Fibroblast of the conjunctiva (primary cell): ENCODE measurements at places on chromosomes 4 and X.

DNA sequence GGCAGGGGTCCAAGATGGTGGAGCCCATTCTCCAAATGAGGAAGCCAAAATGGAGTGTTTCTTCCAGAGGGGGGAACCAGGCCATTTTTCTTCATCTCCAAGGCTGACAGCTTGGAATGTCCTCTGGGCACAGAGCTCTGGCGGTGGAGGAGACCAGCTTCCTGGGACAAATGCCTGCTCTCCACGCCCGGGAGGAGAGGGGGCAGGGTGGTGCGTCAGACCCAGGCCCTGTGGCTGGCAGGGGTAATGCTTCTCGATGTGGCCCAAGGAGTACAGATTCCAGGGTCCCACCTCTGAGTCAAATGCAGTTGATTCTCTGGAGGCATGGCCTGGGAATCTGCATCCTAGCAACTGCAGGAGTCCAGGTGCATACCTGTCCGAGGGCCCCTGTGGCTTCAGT lies 44.6 kb upstream of the ADRA2C start:
- DNase-seq, result no peak

GRCh38 chrX:97366237-97366636 lies 482.5 kb downstream of the RPA4 start:
- DNase-seq, result no peak

DNA sequence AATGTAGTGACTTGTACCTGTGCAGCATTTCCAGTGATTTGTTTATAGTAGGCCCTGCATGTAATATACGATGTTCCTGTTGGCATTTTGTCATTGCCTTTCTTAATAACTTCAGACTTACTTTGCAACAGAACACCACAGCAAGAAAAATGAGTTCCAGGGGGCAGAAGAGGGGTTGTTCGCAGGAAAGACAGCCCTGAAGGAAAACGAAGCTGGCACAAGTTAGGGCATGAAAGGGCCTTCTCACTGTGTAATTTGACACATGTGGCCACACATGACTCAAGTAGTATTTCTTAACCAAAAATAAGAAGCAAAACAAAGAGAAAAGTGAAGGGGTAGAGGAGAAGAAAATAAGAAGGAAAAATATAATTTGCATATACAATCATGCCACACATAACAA lies 265.8 kb upstream of the SMIM31 start:
- no peak for DNase-seq

GRCh38 chr4:40649321-40649720 lies 19.7 kb upstream of the RBM47 start:
- DNase-seq, result no peak

GRCh38 chrX:150270622-150271021 lies 92.5 kb upstream of the MAMLD1 start:
- DNase-seq, result no peak

DNA sequence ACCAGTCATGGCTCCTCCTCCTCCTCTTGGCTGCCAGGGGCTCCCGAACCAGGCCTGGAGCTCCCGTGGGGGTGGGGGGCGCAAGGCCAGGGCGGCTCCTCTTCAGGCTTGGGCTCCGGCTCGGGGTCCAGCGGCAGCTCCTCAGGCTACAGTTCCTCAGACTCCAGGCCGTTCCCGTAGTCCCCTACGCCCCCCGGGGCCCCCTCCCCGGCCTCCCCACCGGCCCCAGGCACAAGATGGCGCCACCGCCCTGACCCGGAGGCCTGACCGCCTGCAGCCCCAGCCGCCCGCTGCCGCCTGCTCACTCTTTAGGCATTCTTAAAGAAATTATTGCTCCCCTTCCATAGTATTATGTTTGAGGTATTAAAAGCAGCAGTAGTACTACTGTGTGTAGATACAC lies 54.5 kb downstream of the TAF1 start:
- DNase-seq, result no peak

GRCh38 chr4:132383571-132384199 lies 765.4 kb upstream of the PCDH10 start:
- no peak for DNase-seq

DNA sequence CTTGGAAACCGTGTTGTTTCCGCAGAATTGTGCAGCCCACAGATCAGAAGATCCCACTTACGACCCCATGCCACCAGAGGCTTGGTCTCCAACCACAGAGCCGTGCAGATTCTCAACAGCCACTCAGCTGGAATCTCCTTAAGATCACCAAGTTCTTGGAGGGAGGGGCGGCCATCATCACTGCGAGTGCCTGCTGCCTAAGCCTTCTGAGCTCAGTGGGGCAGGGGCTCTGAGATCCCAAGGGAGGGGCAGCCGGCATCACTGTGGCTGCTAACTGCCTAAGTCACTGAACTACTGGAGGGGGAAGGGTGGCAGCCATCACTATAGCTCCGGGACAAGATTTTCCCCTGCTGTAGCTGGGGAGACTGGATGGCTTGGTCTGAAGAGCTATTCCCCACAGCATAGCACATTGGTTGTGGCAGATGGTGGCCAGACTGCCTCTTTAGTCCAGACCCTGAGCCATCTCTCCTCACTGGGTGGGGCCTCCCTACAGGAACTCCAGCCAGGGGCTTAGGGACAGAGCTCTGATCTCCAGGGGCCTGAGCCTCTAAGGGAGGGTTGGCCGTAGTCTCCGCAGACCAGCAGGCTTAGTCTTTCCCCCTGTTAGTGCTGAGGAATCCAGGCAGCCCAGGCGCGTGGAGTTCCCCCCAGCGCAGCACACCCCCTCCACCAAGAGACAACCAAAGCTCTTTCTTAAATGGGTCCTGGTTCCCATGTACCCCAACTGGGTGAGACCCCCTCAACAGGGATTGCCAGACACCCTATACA lies 1483.9 kb downstream of the ADGRL3 start:
- no peak for DNase-seq

- no peak for DNase-seq
These were observed 764 bp downstream of the PDGFRA start for GRCh38 chr4:54229631-54230483.

- no peak for DNase-seq
These were observed 12.8 kb downstream of the CTBP1 start for GRCh38 chr4:1236103-1236641.

GRCh38 chr4:176791591-176792325 lies 964 bp downstream of the VEGFC start:
- DNase-seq, result no peak

- DNase-seq, result no peak
These were observed 59.3 kb downstream of the AFF1 start for GRCh38 chr4:86993909-86994681.

DNA sequence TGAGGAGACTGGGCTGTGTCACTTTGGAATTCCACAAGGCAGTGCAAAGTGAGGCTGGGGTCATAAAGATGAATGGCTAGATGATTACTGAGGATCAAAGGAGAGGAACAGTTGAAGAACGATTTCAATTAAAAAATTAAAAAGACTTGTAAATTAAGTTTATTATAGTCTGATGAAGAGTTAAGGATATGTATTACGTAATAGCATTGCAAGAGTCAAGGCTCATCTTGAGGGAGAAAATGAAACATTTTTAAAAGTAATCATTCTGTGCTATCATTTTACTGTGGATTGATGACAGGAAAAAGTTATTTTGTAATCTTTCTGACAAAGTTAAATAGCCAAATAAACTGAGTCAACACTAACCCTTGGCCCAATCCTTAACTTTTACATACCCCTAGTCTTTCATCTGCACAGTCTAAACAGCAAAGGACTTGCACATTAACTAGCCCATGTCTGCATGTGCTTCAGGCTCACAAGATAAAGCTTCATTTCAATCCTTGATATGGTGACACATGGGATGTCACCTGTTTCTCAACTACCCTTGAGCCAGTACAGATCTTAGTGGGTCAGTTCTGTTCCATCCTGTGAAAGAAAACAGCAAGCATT lies 465.5 kb upstream of the CTSO start:
- DNase-seq, result no peak

DNA sequence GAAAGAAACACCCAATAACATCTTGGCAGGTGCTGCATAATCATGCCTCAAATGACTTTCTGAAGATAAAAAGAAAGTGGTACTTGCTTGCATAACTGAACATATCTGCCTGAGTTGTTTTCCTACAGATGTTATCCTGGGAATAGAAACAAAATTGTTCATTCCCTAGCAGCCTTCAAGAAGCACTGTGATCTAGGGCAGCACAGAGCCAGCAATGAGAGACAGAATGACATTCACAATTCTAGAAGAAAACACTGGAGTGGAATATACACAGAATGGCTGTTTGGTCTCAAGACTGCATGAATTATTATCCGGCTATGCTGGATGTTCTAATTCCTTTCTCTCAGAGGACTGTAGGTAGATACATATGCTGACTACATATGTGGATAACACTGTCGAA lies 790.9 kb downstream of the PDHA2 start:
- DNase-seq, result no peak

DNA sequence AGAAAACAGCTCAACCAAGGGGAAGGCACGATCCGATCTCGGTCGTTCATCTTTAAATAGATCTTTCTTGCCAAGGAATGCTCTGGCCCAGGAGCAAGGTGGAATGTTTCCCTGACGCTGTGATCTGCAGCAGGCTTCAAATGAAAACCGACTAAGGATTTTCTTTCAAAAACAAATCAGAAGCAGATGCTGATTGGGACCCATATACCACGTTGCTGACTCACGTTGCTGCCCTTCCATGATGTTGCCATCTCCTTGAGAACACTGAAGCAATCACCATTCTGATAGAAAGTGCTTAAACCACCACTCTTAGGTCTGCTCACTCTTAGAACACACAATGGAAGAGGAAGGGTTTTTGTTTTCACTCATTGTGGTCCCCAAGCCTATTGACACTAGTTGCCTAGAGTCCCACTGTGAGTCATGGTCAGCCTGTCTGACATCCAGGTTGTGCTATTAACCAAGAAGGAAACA lies 26.1 kb downstream of the LAMTOR3 start:
- DNase-seq, result peak; percentile 63

GRCh38 chrX:150052226-150052625 lies 113.9 kb upstream of the EOLA2 start:
- DNase-seq, result no peak

DNA sequence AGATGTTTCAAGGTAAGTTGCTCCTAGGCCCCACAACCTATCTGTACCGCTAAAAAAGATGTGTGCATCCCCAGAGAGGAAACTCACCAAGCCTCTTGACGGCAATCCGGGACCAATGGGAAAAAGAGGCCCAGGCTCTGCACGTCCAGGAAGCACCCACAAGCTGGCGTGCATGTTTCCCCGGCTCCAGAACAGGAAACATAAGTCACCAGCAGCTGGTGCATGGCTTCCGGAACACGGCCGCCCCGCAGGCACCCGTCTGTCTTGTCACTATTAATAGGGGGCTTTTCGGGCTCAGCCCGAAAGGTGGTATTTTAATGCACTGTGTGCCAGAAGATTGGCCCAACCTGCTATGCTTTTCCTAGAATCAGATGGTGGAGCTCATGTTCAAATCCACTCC lies 22.2 kb downstream of the CRMP1 start:
- DNase-seq, result no peak

- DNase-seq, result no peak
These were observed 88.5 kb upstream of the ADRA2C start for GRCh38 chr4:3677748-3678070.

DNA sequence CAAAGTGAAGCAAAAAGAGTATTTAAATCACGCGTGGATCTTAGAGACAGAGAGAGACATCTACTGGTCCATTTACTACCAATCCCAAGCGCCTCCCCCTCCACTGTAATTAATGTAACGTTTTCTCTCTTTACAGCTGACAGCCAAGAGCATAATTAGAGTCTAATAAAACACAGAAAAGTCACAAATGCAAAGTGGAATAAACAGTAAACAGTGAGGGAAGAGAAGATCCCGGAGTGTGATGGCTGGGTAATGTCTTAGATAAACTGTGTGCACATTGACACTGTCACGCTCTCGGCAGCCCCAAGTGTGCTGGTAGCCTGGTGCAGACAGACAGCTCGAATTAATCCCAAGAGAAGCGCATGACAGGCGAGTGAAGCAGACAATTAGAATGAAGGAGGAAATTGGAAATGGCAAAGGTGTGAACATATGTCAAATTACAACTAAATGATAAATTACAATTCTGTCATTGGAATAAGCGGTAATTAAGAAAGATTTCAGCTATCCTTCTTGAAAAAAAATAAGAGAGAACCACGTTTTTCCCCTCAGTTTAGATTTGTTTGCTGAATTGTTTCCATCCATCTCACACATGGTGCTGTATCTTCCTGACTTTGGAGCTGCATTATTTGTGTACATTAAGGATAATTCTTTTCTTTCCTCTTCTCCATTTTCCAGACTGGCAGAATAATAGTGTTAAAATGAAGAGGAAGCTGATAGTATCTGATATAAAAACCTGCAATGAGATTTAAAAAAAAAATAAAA lies 100.1 kb downstream of the CXXC4 start:
- no peak for DNase-seq

- DNase-seq, result no peak
These were observed 118.0 kb upstream of the RPL34 start for GRCh38 chr4:108502356-108502755.

DNA sequence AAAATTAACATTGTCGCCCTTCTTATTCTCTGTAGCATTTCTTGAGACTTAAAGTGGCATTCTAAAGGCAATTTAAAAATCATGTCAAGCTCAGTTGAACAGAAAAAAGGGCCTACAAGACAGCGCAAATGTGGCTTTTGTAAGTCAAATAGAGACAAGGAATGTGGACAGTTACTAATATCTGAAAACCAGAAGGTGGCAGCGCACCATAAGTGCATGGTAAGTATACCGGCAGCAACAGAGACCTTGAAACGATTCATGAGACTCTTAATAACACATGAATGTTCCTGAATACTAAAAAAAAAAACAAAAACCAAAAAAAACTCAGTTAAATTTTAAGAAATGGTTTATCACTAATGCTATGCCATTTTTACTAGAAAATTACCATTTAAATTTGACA lies 82.4 kb upstream of the HPRT1 start:
- DNase-seq, result peak; percentile 28

GRCh38 chrX:38804682-38805431 lies 3.6 kb downstream of the MID1IP1 start:
- no peak for DNase-seq

DNA sequence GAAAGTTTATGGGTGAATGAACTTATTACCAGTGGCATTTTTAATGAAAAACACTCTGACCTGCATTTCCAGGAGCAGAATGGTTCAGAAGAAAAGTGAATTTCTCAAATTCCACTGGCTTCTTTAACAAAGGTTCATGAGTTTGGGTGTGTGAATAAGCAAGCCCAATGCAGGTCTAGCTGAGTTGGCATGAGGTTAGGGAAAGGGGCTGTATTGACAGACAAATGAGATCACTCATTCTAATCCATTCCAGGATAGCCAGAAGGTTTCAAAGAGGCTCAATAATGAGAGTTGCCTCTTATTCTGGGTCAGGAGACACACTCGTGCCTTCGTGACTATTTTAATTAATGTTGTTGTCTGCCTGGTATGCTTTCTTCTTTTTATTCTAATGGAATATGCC lies 43.7 kb upstream of the NPY2R start:
- DNase-seq, result no peak

DNA sequence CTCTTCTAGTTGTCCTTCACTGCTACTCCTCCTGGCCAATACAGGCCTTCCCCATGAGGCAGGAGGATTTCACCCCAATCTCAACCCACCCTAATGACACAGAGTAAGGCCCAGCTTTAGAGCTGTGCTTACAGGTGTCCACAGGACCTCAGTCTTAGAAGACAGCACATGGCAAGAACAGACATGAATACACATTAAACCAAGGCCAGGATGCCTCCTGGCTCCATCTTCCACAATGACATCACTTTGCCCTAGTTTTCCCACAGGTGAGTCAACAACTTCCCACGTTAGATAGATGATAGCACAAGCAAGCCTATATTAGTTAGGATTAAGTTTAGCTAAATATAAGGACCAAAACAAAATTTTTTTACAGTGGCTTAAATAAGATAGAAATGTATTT lies 63.8 kb upstream of the NOCT start:
- DNase-seq, result no peak
